Cerebellar nuclear complex (tissue), 1 donor: ENCODE measurements at places on chromosomes 16 and 17.

GRCh38 chr16:84929421-84930297, 81.7 kb downstream of the ZDHHC7 start:
- no peak for DNase-seq

DNA sequence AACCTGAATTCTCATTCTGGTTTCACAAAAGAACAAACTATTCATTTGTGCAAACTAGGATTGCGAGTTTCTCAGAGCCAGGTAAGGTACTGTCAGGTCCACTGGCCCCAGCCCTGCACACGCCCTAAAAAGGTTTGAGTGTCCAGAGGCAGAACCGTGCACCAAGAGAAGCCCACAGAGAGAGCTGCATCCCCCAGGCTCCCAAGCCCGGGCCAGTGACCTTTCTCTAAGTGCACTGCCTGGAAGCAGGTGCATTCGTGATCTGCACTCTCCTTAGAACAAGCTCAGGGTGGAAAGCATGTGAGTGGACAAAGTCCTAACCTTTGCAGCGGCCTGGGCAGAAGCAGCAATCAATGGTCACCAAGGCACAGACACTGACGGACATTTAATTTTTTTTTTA, 26.8 kb downstream of the MEAK7 start:
- DNase-seq, result no peak

DNA sequence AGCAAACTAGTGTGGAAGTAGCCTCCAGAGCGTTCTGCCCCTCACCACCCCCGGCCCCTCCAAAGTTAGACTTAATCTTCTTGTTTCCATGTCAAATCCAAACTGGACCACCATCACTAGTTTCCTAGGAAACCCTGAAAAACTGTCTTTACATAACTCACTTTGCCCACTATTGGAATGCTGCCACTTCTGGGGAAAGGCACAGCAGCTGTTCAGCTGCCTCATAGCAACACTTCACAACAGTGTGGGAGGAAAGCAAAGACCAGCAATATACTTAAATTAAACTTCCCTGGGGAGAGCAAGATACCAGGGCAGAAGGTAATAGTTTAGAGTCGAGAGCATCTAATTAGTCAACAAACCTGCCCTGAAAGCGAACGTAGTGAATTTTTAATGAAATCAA, 452.2 kb downstream of the KCNJ2 start:
- DNase-seq, result no peak

- no peak for DNase-seq
Measured at GRCh38 chr16:74740795-74741304, 33.8 kb downstream of the FA2H start.

DNA sequence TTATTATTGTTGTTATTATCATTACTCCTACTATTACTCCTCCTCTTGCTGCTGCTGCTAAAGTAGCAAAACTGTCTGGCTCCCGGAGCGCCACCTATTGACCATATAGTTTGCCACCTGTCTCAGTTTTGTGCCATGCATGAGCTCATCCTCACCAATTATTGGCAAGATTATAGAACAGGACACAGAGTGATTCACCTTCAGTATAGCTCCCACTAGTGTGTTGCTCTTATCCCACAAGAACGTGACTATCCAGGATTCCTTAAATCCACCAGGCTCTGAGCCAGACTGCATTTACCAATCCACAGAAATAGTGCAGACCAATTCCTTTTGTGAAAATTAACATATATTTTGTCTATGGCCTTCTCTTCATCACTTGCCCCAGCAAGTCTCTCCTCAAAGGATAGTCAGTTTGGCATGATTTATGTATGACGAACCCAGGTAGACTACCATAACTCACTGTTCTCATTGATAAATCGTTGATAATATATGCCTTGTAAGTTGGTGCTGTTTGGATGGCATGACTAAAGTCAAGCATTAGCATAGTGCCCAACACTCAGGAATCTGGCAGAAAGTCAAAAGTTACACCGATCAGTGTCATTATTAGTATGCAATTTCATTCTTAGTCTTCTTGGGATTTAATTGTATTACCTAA, 405.5 kb upstream of the HSBP1 start:
- DNase-seq, result no peak

DNA sequence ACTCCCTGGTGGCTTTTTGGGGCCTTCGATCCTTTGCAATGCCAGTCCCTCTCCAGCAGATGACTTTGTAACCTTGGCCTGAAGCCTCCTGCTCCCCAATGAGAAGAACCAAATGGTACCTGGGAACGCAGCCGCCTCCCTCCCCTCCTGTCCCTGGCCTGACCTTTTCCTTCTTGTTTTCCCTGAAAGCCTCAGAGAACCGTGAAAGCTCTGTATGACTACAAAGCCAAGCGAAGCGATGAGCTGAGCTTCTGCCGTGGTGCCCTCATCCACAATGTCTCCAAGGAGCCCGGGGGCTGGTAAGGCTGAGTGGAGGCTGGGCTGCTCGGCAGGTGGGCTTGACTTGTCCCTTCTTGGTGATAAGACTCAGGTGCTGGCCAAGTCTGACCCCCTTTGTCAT, 88.0 kb downstream of the SDR42E1 start:
- no peak for DNase-seq

DNA sequence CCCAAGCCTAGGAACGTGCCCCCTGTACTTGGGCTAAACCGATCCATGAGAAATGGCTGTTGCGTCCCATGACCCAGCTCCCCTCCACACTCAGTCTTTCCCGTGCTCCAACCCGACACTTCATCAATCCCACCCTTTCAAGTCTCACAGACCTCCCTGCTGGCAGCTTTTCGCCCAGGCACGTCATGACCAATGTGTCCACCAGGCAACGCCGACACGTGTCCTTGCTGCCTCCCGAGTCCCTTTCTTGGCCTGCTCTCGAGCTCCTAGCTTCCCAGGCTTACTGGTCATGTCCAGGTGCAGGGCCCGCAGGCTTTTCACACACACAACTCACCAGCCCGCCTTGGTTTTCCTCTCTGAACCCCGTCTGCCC, 12.2 kb downstream of the MNT start:
- no peak for DNase-seq

GRCh38 chr16:88926374-88926990, 50.5 kb downstream of the CBFA2T3 start:
- no peak for DNase-seq

- DNase-seq, result no peak
Measured at GRCh38 chr17:81148986-81149533, 16.2 kb upstream of the PVALEF start.

GRCh38 chr17:75976175-75976848, 2.7 kb downstream of the ACOX1 start:
- DNase-seq, result no peak

DNA sequence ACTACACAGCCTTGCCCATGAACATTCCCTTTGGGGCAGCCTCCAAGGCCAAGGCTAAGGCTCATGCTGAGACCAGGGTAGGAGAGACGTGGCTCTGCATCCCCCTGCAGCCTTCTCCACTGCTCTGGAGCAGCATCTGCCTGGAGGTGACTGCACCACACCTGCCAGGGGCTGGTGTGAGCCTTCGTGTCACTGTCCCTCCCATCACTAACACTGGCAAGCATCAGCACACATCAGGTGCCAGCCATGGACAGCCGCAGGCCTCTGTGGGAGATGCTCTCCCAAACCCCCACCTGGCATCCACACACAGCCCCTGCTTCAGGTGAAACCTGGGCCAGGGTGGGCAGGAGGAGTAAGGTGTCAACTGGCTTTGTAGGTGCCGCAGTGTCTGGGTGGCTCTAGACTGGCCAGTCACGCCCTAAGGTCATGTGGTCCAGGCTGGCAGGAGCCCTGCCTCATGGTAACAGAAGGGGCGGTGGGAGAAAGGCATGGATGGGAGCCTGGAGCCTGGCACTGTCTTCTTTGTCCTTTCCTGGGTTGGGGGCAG, 18.1 kb upstream of the MTSS2 start:
- no peak for DNase-seq

GRCh38 chr17:61897548-61898180, 30.1 kb downstream of the INTS2 start:
- DNase-seq, result no peak

DNA sequence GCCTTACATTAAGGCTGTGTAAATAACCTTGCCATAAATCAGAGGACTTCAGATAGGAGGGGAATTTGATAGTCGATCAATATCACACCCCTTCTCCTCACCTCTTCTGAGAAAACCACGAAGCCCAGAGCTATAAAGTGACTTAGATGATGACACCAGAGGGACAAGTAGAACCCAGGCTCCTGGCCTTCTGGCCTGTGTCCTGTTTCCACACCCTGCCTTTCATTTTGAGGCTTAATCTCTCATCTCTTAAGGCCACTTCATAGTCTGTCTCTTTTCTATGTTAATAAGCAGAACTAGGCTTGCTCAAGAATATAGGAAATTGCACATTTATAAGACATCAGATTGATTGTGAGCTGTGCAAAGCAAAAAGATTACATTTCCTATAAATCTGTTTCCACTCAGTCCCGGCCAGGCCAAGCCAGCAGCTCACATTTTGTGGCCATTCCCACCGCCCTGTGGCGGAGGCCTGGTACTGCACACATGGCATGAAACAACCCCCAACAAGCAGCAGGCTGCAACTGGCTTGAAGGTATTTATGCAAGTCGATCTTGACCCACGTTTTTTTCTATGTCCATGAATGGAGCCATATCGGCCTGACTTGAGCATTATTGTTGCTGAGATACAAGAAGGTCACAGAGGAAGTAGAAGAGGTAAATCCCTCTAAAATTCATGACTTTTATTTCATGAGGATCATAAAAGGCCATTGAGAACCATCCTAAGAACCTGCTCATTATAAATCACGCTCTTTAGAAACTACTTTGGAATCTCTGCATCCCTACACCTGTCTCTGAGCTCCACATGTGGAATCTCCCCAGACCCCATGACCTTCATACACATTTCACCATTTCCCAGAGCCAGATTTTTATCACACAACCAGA, 93.7 kb downstream of the PMP22 start:
- no peak for DNase-seq
